ENCODE measurements at places on chromosomes 7 and 10. TPM values are rescaled to one million over a fixed set of nuclear protein-coding genes. Genes with fewer than 3 reads are reported as not detected.

VGF gene
- total RNA-seq: not detected

DNA sequence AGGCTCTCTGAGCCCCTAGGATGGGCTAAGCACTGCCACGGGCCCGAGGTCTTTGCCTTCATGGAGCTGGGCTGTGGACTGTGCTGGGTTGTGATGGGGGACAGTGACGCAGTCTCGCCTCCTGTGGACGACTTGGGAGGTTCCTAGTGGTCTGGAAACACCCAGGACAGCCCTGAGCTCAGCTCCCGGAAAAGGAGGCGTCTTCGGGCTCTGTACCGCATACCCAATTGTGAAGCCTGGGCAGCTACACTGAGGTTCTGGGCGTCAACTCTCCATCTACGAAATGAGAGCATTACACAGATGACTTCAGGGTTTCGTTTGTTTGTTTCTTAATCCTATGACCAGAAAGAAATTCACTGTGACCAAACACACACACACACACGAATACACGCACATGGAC lies 79.6 kb upstream of the KAT6B start:
- no peak for DNase-seq

DNA sequence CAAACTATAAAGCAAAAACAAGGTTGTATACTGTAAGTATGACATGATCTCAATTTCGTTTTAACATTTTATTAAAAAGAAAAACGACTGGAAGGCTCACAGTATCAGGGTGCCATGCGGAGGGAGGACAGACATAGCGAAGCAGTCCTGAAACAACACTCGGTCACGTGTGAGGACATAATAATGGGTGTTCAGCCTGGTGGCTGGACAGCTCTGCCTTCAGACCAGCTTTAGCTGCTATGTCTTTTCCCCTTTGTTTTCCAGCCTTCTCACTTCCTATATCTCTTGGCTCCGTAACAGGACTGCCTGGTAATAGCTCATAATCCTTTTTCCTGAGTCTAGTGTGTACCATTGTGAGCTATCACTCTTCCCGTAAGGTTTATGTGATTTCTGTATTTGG lies 18.4 kb upstream of the KLF14 start:
- DNase-seq: no peak

DNA sequence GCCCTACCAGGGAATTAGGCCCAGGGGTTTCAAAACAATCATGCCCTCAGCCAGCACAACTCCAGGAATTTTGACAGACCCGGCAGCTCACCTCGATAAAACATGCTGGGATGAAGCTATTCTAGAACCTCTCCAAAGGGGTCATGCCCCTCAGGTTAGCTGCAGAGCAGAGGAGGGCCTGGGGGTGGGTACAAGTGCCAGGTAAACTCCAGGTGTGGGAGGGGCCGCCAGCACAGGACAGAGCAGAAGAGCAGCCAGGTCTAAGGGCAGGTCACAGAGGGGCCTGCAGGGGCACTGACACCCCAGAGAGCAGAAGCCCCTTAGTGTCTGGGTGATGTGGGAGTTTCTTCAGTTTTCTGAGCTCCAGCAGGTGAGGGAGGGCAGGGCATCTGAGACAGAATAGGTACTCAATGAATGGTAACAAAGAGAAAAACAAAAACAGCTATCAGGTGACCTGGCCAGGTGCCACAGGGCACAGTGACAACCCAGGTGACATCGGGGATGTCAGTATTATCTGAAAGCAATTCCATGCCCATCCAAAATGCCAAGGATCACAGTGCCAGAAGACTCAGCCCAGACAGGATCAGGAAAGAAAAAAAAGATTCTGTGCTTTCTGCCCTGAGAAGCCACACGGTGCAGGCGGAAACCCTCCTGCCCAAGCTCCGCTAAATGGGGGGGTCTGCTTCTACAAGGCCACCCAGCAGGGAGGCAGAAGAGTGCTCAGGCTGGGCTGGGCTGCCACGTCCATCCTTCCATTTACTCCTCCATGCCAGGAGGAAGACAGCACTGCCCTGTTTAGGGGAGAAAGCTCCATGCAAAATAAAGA lies 104.5 kb downstream of the TNS3 start:
- no peak for DNase-seq

- DNase-seq: no peak
Measured at GRCh38 chr7:44769376-44769775, 20.7 kb downstream of the ZMIZ2 start.

- DNase-seq: no peak
Measured at GRCh38 chr10:131980761-131981428, 828 bp downstream of the BNIP3 start.

Measured in tibial nerve (tissue), 4 donors.